ENCODE measurements at places on chromosomes 12 and 14.

DNA sequence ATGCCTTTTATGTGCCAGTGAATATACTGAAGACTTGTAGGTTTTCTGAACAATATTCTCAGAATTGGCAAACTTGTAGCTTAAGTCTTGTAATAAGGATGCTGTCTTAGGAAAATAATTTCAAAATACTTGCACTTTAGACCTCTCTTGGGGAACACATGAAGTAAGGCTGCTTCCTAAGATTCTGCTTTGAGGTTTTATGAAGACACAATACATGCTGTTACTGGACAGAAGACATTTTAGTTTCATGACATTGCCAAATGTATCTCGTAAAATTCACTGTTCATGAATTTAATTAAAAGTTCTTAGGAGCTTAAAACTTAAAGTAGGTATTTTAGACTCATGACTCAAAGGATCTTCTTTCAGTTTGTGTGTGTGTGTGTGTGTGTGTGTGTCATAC, 80.7 kb downstream of the RAD51B start:
- DNase-seq, result no peak

GRCh38 chr12:52005903-52006703, 643 bp upstream of the TAMALIN start:
- DNase-seq, result no peak

GRCh38 chr12:55818140-55818728, 393 bp downstream of the ORMDL2 start:
- no peak for DNase-seq

GRCh38 chr12:110917961-110918360, 2.4 kb downstream of the MYL2 start:
- DNase-seq, result no peak

DNA sequence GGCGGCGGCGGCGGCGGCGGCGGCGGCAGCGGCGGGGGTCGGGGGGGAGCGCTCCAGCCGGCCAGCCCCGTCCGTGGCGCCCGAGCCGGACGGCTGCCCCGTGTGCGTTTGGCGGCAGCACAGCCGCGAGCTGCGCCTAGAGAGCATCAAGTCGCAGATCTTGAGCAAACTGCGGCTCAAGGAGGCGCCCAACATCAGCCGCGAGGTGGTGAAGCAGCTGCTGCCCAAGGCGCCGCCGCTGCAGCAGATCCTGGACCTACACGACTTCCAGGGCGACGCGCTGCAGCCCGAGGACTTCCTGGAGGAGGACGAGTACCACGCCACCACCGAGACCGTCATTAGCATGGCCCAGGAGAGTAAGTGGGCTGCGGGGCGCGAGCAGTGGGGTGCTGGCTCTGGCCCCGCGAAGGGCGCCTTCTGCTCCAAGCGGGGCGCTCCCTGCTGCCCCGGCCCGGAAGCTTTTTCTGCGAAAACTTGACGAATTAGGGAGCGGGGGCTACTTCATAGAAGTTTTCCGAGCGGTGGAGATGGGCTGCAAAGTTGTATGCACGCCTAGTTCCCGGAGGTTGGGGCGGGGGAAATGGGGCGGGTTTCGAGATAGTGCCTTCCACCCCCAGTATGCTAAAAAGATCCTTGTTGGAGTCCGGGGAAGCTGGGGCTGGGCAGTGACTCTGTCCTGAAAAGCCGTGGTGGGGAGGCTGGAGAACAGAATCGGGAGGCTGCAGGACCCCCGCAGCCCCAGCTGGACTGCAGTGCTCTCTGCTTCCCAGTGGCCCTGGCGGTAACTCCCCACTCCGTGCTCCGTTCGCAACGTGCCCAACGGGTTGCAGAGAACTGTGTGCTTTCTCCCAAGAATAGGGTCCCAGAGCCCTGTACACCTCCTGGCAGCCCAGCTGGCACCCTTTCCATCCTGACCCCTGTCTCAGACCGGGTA, 751 bp downstream of the GDF11 start:
- no peak for DNase-seq

DNA sequence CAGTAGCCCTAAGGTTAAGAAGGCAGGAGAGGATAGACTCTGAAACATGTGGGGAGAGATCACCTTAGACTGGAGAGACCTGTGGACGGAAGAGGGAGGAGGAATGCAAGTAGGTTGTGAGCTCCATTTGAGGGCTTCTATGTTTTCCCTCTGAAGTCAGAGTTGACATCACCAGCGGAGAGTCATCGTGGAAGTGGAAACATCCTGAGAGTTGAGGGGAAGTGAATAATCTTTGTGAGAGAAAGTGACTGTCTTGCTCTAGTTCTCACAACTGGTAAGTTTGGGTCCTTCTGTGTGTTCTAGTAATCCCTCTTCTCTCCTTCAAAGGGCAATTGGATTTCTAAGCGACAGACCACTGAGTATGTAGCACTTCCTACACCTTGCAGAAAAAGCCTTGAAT, 103.6 kb upstream of the CCND2 start:
- DNase-seq, result no peak

Measured in NCI-H1694 treated with DMSO at 0.1 percent for 48 hours (cell line).